ENCODE measurements at places on chromosomes 2 and 18.
A peak's percentile ranks its signal among the peaks of the same experiment; 100 is the strongest.

DNA sequence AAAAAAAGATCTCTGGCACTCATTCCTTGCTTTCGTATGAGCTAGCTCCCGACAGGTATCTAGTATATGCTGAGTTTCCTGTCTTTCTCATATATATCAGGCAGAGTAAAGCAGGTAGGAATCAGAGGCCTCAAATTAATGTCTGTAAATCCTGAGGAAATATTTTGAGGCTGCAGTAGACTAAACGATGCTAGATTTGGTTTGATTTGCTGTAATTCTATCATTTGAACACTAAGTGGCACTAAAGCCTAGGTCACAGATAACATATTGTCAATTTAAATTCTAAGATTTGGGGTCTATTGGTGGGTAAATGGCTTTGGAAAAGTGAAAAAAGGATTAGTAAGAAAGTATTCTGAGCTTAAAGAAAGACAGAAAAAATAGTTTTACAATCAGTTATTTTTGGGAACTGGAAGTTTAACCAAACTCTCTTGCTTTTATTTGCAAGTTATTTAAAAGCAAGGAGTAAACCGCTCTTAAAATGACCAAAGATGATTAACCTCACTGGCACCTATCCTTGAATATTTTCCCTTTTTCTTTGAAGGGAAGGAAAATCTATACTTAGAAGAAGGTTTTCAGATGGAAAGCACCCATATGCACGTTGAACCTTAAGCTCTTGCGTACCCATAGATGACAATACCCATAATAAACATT, 37.6 kb upstream of the SLC4A10 start:
- DNase-seq: no peak

DNA sequence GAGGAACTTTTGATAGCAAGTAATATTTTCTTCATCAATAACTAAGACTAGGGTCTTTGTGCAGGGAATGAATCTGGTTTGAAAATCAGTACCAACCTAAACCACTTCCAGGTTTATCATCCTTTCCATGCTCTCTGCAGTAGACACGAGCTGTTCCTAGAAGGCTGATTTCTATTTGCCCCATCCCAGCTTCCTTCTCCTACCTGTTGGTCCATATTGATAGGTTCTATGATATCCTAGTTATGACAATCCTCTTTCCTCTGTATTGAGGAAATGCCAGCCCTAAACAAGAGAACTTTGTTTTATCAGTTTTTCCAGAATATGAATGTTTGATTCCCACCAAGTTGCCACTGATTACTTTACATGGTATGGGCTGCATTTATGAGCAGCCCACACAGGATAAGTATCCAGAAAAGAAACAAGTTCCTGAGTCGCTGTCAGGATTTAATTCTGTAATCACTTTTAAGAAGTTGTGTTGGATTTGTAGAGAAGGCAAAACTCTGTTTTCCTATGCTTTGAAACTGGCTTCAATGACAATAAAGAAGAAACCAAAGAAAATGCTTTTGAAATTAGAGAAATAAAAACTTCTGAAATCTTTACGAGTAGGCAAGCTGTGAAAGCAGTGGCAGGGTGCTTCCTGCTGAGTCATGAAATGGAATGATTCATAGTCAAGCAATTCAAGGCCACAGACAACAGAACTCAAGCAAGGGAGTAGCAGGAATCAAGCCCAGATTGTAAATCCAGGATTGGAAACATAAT, 37.3 kb upstream of the TANK start:
- no peak for DNase-seq

DNA sequence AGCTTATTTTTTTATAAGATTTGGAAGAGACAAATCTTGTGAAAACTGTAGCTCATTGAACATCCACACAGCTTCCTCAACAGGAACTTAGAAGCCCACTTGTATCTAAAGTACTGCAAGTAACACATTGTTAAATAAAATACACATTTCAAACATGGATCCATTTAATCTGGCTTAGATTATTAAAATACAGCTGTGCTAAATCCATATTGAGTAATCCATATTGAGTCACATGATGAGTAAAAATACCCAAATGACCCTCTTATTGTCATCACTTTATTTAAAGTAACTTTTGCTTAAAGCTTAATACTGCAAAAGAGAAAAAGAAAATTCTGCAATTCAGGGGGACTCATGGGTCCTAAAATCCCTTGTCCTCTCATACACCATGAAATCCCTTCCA, 133.3 kb downstream of the OSR1 start:
- DNase-seq: no peak

DNA sequence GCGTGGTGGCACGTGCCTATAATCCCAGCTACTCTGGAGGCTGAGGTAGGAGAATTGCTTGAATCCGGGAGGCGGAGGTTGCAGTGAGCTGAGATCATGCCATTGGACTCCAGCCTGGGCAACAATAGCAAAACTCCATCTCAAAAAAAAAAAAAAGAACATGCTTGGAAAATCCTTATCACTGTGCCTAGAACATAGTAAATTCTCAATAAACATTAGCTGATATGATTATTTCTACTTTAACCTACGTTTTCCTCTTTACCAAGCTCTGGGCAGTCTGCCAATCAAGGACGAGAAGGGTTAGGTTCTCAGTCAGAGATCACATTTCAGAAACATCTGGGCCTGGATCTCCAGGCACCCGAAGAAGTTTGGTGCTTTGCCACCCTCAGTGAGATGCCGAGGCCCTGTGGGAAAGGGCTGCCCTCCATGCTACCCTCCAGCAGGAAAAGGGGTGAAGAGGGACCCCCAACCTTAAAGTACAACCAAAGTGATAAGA, 107.7 kb downstream of the BCL11A start:
- no peak for DNase-seq

- DNase-seq: no peak
These were observed 1485.1 kb upstream of the TMEFF2 start for GRCh38 chr2:193679847-193680246.

- no peak for DNase-seq
These were observed 57.5 kb downstream of the PIAS2 start for GRCh38 chr18:46859855-46860254.

DNA sequence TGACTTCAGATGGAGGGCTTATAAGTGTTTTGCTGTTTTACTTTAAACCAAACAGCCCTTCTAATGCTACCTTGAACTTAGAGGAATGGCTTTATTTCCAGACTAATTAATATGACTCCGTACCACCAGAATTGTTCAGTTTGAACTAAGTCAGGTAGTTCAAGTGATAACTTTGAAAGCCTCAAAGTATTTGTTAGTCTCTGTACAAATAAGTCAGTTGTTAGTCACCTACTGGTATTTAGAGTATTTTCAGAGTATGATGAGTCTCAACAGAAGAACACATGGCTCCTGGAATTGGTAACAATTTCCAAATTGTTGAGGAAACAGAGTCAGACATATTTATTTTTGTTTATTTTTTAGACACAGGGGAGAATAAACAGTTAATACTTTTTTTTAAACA, 381.8 kb upstream of the NRXN1 start:
- no peak for DNase-seq

DNA sequence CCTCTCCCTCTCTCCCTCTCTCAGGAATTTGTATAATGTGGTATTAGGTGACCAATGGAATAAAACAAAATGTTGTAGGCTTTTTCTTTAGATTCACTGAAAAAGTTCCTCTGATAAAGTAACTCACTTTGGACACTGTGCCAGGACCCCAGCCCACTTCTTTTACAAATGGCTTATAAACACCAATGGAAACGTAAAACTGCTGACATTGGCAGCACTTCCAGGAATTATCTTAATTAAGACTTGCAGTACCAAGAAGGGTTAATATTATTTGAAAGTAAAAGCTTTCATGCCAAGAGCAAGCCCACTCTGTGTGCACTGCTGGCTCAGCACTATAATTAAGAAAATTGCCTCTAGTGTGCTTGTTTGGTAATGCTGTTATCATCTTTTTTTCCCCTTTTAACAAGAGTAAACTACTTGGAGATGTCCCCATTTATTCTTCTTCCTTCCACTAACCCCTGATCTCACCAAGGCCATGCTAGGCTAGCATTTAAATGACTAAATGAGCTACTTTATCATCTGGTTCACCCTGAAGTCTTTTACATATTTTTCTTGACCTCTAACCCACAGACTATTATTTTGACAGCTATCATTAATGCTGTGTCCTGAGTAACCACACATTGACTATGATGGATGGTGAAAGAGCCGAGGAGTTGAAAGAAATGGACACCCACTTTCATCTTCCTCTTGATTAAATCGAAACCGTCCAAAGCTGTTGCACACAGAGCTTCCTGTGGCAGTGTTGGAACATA, 232.2 kb upstream of the ETAA1 start:
- no peak for DNase-seq

DNA sequence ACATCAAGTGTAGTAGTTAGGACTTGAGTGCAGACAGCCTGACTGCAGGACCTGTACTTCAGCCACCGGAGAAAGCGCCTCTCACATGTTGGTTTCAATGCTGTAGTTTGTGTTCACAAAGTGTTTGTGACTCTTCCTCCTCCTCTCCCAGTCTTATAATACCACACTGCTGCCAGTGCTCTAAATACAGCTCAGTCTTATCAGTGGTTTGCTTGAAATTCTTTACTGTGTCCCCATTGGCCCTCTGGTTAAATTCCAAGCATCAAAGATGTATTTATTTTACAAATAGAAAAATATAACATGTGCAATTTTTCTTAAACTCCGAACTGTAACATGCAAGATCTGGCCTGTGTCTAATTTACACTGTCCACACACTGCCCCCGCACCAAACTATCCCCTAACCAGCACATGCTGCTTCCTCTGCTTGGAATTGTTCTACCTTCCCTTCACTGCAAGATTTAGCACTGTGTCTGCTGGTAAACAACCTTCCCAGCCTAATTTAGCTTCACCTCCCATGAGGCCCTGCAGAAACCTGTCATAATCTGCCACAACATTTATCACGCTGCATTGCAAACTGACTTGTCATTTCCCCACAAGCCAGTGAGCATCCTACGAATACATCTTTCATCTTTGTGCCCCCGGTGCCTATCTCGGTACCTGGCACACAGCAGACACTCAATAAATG, 77.1 kb downstream of the SUMO1 start:
- DNase-seq: no peak

GRCh38 chr2:344811-345210, 56.9 kb upstream of the ALKAL2 start:
- no peak for DNase-seq

DNA sequence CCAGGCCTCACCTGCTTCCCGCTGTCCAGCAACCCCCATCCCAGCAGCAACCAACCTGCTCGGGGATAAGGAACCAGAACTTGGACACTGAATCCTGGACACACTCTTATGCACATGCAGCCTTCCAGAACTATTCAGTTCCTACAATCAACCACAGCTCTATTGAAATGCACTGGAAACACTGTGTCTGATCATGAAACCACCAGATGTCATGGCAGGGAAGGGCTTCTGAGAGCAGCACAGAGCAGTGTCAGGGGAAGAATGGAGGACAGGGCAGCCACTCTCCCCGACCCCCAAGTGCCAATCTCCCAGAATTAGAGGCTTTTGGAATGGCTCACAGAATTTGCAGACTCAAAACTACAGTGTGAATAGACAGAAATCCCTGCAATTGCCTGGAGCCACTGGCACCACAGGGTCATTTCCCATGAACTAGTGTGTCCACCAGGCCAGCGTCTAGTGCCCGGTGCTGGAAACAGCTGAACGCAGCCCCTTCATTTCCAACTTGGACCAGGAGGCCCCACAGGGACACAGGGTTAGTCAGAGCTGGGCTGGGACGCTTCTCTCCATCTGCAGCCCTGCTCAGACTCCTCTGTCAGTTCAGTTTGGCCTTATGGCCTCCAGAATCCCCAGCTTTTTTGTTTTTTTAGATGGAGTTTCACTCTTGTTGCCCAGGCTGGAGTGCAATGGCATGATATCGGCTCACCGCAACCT, 25.5 kb downstream of the MRPL35 start:
- DNase-seq: no peak

GRCh38 chr18:62066102-62066818, 120.6 kb downstream of the PIGN start:
- no peak for DNase-seq

GRCh38 chr2:106745468-106745867, 140.5 kb downstream of the ST6GAL2 start:
- DNase-seq: peak; percentile 58

- DNase-seq: no peak
These were observed 178.4 kb upstream of the CDH20 start for GRCh38 chr18:61154866-61155265.

- no peak for DNase-seq
These were observed 205.2 kb downstream of the SCG2 start for GRCh38 chr2:223396993-223397392.

GRCh38 chr2:231699006-231699405, 9.3 kb upstream of the PTMA start:
- peak; percentile 44 for DNase-seq

- DNase-seq: no peak
These were observed 32.3 kb downstream of the CCNT2 start for GRCh38 chr2:134950886-134951285.

DNA sequence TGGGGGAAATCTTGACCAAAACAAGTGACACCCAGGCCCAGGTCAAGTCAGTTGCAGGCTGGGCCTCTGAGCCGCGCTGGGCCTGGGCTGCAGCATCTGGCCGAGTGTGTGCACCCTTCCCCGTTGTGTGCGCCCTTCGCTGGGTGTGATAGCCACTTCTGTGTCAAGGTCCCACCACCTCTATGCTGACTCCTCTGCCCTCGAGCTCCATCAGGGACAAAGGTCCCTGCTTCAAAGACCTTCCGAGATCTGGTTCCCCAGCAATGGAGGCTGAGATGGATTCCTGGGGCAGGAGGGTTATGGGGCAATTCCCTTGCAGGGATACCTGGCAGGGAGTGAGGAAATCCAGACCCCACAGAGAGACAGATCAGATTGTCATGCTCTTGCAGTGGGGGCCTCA, 93.6 kb downstream of the PIEZO2 start:
- no peak for DNase-seq

DNA sequence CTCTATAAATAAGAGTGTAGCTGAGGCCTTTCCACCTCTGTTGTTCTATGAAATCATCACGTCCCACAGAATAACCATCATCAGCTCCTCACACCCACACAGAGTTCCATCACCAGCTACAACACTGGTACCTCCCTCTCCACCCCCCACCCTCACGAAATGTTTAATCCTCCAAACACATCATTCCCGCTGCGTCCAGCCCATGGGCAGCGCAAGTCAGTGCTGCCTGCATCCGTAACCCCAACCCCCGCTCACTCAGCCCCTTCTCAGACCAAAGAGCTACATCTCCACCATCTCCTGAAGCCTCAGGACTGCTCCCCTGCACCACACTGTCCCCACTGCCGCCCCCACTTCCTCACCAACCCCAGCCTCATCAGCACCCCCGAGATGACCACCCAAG, 19.4 kb downstream of the DNMT3A start:
- no peak for DNase-seq

GRCh38 chr2:101374821-101375561, 12.3 kb downstream of the CREG2 start:
- DNase-seq: no peak

DNA sequence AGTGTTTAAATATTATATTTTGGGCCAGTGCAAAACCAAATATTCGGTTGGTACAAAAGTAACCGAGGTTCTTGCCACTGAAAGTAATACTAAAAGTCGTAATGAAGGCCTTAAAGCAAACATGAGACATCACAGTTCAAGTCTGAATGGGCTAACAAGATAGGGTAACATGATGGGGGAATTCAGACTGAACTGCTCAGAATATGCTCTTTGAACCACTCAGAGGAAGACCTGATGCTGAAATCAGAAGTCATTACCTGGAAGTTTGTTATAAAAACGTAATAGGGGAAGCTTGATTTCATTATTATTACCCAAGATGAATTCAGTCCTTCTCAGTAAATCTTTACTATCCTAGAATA, 26.6 kb downstream of the CDKL4 start:
- no peak for DNase-seq

Measured in left hindlimb (tissue), 1 donor.